ENCODE measurements at places on chromosomes 6 and 20.

GRCh38 chr20:23257848-23258746 lies 92.5 kb upstream of the NXT1 start:
- DNase-seq, result no peak

DNA sequence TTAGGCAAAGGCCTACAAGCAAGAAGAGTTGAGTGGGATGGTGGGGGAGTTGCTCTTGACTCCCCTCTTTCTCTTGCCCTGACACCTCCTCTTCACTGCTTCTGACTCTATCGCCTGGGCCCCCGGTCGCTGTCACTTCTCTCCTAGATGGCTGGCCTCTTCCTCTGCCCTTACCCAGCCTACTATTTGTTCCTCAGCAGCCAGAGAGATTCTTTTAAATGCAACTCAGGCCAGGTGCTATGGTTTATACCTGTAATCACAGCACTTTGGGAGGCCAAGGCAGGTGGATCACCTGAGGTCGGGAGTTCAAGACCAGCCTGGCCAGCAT lies 4.3 kb upstream of the PDYN start:
- no peak for DNase-seq

DNA sequence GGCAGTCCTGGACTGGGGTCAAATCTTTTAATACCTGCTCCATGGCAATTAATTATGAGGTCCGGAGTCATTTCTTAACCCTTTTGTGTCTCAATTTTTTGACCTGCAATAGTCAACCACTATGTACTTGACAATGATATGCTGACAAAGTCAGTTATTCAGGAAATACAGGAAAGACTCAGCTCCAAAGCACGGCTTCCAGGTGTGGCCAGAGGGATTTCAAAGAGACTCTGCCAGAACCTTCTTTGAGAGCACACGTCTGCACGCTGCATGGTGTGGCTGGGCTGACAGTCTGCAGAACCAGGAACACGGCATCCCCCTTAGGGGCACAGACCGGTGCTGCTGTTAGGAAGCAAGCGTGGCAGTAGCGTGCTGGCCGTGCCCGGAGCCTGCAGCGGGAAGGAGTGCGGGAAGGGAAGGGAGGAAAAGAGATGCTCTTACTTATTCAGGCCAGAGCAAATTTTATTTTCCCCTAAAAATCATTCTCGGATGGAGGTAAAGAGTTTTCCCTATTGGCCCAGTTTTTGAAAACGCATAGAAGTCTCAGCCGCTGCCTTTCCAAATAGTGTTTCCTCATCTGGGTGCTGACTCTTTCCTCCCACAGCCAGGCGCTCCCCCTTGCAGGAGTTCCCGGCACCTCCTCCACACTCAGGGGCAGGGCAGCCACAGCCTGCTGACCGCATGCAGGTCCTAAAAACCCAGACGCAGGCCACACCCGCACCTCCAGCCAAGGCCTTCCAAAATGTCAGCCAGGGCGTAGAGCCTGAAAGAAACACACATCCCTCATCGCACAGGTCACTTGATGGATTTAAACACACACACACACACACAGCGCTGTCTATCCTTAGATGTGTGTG lies 187.4 kb upstream of the SNX9 start:
- no peak for DNase-seq

- no peak for DNase-seq
Measured at GRCh38 chr6:4010048-4010447, 68.9 kb downstream of the FAM217A start.

DNA sequence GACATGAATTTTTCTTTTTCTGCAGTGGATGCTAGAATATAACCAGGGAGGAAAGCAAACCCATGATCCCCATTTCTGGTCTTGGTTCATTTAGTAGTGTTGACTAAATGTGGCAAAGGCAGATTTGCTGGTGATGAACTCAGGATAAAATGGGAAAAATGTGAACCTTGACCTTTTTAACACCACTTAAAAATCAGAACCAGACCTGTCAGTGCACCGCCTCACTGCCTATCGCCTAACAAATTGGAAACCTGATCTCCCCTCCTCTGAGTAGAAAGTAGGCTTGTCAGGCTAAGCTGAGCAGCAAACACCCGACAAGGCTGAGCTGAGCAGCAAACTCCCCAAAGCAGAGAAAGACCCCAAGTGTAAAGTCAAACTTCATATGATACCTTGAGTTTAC lies 254.8 kb downstream of the FOXC1 start:
- no peak for DNase-seq

- peak; percentile 52 for DNase-seq
Measured at GRCh38 chr6:143510991-143511891, at the start of gene FUCA2. TSS of gene FUCA2 (minus strand) at chr6:143511720. CDS start at chr6:143511634, 86 bp downstream.

DNA sequence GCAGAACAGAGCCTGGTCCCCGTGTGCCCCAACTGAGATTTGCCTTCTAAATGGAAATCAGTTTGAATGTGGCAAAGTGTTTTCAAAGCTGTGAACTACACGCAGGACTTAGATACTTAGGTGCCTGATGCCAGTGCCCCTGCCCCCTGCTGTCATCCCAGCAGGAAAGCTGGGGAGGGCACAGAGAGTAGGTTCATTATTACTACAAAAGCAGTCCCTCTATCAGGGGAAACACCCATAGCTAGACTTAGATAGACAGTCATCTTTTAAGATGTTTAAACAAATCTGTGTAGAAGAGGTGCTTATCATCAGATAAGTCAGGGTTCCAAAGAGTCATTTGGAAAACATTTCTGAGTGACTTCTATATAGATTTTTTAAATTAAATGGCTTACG lies 155.0 kb upstream of the SNX9 start:
- DNase-seq, result no peak

DNA sequence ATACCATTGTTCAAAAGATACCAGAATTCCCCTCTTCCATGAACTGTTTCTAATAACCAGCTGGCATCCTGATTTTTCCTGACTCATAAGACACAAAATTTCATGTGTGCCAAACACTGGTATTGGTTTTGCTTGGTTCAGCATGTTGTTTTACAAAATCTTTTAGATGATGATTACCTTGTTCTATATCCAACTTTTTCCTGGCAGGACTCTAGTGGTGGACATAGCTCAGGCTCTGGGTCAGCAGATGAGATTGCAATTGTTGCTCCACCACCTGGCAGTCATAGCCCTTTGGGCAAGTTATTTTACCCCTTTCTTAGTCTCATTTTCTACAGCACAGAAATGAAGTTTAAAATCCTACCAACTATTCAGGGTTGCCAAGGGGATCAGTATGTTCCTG lies 6.2 kb downstream of the TRIM38 start:
- no peak for DNase-seq

GRCh38 chr20:57988422-57988821 lies 240.0 kb downstream of the ANKRD60 start:
- no peak for DNase-seq

- DNase-seq, result no peak
Measured at GRCh38 chr6:81515562-81516453, 236.7 kb downstream of the TENT5A start.

DNA sequence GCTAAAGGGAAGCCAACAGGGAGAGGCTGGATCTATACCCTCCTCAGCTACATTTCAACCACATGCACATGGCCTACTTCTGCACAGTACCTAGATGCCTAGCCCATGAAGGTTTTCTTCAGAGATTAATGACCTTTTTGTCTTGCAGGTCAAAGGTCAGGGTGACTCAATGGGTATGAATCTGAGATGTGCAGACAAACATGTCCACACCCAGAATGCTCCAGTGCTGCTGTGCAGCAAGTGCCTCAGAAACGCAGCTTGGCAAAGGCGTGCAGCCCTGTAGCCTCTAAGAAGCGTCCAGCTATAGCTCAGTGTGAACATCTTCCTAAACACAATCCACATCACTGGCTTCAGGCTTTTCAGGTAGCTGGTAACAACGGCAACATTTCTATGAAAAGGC lies 24.4 kb downstream of the MAP1LC3A start:
- no peak for DNase-seq

GRCh38 chr6:133969285-133969920 lies 16.4 kb downstream of the TBPL1 start:
- DNase-seq, result no peak

DNA sequence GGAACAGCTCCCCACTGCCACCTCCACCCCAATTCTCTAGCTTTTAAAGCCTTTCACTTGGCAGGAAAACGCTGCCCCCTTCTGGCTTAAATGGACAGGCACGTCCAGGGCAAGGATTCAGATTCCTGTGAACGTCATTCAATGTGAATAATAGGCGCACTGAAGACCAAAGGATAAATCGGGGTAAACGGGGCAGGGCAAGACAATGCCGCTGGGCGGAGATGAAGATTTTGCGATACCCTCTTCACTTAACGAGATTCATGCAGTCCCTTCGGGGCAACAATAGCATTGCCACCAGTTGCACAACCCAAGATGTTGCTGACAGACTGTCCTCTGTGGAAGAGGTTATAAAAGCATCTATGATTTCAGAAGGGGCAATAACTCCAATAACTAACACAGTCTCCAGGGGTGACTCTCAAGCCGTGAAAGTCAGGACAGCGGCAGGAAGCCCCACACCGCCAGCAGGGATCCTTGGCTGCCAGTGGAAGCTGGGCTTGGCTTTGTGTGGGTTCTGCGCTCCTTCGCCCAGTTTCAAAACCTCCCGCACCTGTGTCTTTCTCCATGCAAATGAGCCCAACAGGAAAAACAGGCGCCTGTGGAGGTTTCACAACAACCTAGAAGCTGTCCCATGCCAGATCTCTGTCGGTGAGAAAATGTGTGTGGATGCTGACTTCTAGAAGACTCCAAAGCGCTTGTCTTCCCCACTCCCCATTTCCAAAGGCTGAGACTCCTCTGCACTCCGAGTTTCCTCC lies 291.8 kb downstream of the BMP7 start:
- DNase-seq, result no peak

DNA sequence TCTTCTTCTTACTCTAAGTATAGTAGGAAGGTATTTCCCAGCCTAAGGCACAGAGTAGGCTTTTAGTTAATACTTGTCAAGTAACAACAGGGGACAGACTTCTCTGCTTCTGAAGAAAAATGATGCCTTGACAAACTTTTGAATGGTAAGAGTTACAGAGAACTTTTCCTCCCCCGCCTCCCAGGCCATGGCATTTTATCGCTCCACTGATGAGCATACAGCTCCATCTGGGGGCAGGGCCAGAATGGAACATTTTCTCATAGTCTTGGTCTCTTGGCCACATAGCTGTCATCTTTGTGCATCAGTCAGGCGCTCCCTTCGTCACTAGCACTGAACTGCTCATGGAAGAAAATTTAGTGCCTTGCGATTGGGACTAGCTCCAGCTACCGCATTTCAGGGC lies 1066.8 kb upstream of the CITED2 start:
- DNase-seq, result no peak

- DNase-seq, result no peak
Measured at GRCh38 chr6:62283796-62284411, 2.1 kb downstream of the KHDRBS2 start.

DNA sequence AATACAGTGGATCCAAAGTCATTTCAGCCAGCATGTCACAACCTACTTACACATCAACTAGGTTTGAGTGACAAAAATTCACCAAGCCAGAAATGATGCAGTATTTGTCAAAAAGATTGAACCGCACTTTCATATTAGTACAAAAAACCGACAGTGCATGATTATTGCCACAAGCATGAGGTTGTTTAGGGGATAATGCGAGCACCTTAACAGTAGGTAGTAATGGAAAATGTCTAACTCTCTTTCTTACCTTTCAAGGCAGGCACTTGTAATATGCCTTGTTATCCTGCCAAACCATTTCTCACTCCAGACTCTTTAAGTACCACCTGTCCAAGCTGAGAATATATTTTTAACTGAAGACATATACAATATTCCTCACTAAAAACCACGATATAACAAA lies 270.3 kb upstream of the THEMIS start:
- DNase-seq, result no peak

- no peak for DNase-seq
Measured at GRCh38 chr20:60857708-60858107, 394.4 kb upstream of the CDH4 start.

Measured in cortex of kidney (tissue), 1 donor.